Stimulated activated CD4-positive, alpha-beta T cell treated with anti-CD3 and anti-CD28 coated beads, Interleukin-15, amount 100 ng/mL, for 48 hours (primary cell): ENCODE measurements at places on chromosomes 2 and 18.

DNA sequence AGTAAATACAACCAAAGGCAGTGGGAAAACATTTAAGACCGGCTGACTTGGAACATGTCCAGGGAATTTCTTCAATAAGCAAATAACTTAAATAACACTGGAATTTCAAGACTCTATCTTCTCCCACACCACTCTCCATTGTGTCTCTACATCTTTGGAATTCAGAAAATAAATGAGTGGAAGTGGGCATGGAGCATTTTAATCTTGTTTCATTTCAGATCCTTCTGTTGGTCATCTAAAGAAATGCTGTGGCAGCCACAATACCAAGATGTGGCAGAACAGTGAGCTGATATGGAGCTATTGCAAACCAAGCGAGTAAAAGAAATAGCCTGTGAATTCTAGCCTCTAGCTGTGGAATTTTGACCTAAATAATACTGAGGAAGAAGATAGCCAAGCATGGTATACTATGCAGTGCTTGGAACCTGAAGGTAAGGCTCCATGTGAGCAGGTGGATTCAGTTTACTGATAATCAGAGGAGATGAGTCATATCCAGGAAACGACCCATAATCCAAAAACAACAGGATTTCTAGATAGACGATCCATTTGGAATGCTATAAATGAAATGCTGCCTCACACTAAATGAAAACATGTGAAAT is 157.1 kb upstream of the SCN7A start:
- no peak for DNase-seq

DNA sequence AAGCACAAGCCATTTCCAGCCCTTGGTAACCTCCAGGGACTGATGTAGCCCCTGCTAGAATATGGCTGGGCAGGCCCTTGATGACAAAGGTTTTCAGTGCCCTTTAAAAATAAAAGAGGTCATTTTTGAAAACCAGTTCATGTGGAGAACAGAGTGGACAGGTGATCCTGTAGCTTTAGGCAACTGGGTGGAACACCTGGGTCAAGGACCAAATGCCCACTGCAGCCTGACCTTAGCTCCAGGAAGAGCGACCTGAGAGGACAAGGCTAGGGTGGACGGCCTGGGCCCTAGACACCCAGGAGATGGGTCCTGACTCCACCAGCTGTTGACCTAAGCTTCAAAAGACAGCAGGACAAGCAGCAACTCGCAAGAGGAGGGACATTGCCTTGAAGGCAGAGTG is 116.6 kb downstream of the LIPG start:
- DNase-seq = no peak

- no peak for DNase-seq
These were observed 295.1 kb downstream of the ASXL3 start for GRCh38 chr18:33873112-33873511.

DNA sequence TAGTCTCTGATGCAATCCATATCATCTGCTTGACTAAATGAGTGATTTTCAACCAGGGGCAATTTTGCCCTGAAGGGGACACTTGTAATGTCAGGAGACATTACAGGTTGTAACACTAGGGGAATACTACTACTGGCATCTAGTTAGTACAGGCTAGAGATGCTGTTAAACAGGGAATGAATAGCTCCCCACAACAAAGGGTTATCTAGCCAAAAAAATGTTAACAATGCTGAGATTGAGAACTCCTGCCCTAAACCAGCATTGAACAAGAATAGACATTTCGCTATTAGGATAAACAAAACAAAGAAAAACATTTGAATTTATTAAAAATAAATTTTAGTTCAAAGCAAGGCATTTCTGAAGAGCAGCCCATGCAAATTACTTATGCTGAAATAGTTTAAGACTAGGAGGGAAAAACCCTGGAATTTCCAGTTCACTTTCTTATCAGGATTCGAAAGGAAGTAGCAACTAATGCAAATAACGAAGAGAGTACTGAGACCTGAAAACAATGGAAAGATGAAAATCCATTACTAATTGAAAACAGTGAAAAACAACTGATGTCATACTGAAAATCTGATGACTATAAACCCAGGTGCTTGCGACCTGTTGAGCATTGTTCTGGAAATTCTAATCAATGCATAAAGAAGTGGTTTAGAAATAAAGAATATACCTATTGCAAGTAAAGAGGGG is 53.1 kb downstream of the CAB39 start:
- no peak for DNase-seq
